ENCODE measurements at places on chromosomes 3 and 15. TPM values are rescaled to one million over a fixed set of nuclear protein-coding genes. Genes with fewer than 3 reads are reported as not detected.

Gene C15orf39
- 17.4 TPM for total RNA-seq

DNA sequence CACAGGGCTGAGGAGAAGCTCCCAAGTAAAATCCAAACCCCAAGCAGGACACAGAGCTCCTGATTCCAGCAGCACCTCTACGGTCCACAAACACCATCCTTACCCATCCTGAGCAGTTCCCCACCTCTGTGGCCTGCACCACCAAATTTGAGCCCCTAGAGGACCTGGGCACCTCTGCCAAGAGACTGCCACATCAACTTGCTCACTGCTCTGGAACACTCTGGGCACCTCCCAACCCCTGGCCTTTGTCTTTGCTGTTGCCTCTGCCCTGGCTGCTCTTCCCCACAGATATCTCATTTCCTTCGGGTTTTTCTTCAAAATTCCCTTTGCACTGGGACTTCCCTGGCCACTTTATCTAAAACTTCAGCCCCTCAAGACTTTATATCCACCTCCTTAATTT, 5.8 kb downstream of the RLBP1 start:
- H3K27ac ChIP-seq, result no peak overlapping the region
- no peaks in the 10 kb centered on the region for H3K27me3 ChIP-seq
- H3K4me1 ChIP-seq, result no peaks in the 10 kb centered on the region

- no peaks in the 10 kb centered on the region for H3K36me3 ChIP-seq
- H3K27ac ChIP-seq, result no peak overlapping the region
- DNase-seq, result no peak
- no peaks in the 10 kb centered on the region for H3K27me3 ChIP-seq
- H3K4me1 ChIP-seq, result no peaks in the 10 kb centered on the region
These were observed 796.1 kb downstream of the TBL1XR1 start for GRCh38 chr3:176401211-176401610.

Gene CCDC13
- 2.9 TPM for total RNA-seq

DNA sequence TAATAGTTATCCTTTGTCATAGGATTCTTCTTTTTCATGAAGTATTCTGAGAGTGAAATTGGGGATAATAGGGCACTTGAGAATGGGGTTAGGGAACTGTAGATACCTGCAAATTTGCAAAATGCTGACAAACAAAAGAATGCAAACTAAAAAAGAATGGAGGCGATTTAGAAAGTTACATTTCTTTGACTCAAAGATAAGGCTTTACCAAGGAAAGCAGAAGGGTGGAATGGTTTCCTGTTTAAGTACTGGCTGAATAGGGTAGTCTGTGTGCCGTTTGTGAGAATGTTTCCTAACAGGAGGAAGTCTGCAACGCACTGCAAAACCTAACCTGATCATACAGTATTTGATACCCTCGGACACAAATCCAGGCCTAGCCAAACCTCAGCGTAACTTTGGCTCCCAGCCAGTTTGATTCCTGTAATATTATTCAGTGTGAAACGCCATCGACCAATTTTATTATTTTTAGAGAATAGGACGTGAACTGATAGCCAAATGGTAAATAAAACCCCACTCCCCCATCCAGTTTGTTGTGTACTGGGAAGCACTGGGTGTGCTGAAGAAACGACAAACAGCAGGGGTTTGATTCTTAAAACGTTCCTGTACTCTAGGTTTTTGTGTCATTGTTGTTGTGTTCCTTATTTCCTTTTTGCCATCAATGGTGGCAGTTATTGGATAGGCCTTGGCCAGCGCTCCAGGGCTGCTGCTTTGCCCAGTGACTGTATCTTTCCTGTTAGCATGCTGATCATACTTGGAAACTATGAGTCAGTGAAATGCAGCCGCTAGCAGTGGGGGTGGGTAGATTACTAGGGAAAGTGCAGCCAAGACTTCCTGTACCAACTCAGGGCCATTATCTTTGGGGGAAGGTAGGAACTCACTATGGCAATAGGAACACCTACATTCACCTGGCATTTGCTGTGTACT, 148.0 kb upstream of the TBL1XR1 start:
- no peaks in the 10 kb centered on the region for H3K4me1 ChIP-seq
- H3K27me3 ChIP-seq, result no peaks in the 10 kb centered on the region
- no peak overlapping the region for H3K4me3 ChIP-seq

DNA sequence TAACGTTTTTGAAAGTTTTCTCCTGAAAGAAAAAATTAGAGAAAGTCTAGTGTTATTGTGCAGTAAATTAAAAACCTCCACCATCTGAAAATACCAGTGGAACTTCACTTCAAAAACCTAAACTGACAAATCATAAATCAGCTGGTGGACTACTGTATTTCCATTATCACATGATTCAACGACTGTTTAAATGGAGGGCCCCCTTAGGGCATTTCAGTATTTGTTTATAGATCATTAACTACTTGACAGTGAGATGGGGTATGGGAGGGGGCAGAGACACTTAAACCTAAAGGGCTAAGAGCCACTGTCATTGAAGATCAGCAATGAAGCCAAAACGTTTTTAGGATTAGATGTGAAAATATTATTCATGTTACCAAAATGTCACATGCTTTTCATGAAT, 8.8 kb upstream of the C15orf61 start:
- DNase-seq, result no peak
- no peaks in the 10 kb centered on the region for H3K36me3 ChIP-seq
- no peaks in the 10 kb centered on the region for H3K4me1 ChIP-seq
- H3K4me3 ChIP-seq, result no peak overlapping the region
- no peak overlapping the region for H3K27ac ChIP-seq

- no peaks in the 10 kb centered on the region for H3K27me3 ChIP-seq
- no peaks in the 10 kb centered on the region for H3K4me1 ChIP-seq
- H3K36me3 ChIP-seq, result no peaks in the 10 kb centered on the region
- H3K4me3 ChIP-seq, result no peak overlapping the region
These were observed 583.2 kb downstream of the EPHA3 start for GRCh38 chr3:89690646-89691045.

GRCh38 chr15:60118626-60119025, 114.5 kb downstream of the FOXB1 start:
- no peak overlapping the region for H3K4me3 ChIP-seq
- peaks cover 16% of the 10 kb centered on the region for H3K27me3 ChIP-seq
- H3K36me3 ChIP-seq, result no peaks in the 10 kb centered on the region
- no peak for DNase-seq

Gene CNTN3
- 3.6 TPM for total RNA-seq

- no peaks in the 10 kb centered on the region for H3K36me3 ChIP-seq
- H3K4me3 ChIP-seq, result no peak overlapping the region
- H3K27me3 ChIP-seq, result no peaks in the 10 kb centered on the region
- H3K4me1 ChIP-seq, result no peaks in the 10 kb centered on the region
- DNase-seq, result no peak
- no peak overlapping the region for H3K27ac ChIP-seq
These were observed 82.0 kb downstream of the TFRC start for GRCh38 chr3:195999896-196000295.

GRCh38 chr3:178003756-178004155, 532.5 kb upstream of the KCNMB2 start:
- H3K4me3 ChIP-seq, result no peak overlapping the region
- H3K27ac ChIP-seq, result no peak overlapping the region
- DNase-seq, result no peak
- H3K27me3 ChIP-seq, result no peaks in the 10 kb centered on the region

DNA sequence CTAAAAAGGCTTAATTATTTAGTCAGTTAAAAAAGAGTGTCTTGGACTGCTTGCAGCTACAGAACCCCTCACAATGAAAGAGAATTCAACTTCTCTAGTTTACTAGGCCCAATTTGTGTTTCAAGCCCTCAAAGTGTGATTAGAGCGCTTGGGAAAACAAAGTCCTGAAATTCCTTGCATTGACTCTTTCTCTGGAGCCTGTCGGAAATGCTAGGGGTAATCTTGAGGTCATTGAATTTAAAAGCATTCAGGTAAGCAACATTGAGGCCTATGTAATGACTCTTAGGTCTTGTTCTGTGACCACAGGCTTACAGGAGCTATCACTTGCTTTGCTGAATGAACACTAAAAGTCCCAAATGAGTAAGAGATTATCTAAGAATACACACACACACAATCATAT, 186.0 kb downstream of the NLGN1 start:
- H3K4me3 ChIP-seq, result no peak overlapping the region
- H3K4me1 ChIP-seq, result no peaks in the 10 kb centered on the region
- no peaks in the 10 kb centered on the region for H3K27me3 ChIP-seq
- no peak for DNase-seq

- DNase-seq, result no peak
- H3K27ac ChIP-seq, result no peak overlapping the region
- H3K36me3 ChIP-seq, result peaks cover 6% of the 10 kb centered on the region
- H3K4me1 ChIP-seq, result no peaks in the 10 kb centered on the region
- no peaks in the 10 kb centered on the region for H3K27me3 ChIP-seq
These were observed 3.7 kb downstream of the ABTB1 start for GRCh38 chr3:127676456-127676855.

GRCh38 chr15:37929238-37929637, 5.2 kb upstream of the TMCO5A start:
- no peaks in the 10 kb centered on the region for H3K27me3 ChIP-seq
- no peak for DNase-seq
- H3K4me3 ChIP-seq, result no peak overlapping the region
- no peaks in the 10 kb centered on the region for H3K36me3 ChIP-seq
- no peaks in the 10 kb centered on the region for H3K4me1 ChIP-seq
- H3K27ac ChIP-seq, result no peak overlapping the region

Gene EFCAB12
- total RNA-seq, result 1.3 TPM

DNA sequence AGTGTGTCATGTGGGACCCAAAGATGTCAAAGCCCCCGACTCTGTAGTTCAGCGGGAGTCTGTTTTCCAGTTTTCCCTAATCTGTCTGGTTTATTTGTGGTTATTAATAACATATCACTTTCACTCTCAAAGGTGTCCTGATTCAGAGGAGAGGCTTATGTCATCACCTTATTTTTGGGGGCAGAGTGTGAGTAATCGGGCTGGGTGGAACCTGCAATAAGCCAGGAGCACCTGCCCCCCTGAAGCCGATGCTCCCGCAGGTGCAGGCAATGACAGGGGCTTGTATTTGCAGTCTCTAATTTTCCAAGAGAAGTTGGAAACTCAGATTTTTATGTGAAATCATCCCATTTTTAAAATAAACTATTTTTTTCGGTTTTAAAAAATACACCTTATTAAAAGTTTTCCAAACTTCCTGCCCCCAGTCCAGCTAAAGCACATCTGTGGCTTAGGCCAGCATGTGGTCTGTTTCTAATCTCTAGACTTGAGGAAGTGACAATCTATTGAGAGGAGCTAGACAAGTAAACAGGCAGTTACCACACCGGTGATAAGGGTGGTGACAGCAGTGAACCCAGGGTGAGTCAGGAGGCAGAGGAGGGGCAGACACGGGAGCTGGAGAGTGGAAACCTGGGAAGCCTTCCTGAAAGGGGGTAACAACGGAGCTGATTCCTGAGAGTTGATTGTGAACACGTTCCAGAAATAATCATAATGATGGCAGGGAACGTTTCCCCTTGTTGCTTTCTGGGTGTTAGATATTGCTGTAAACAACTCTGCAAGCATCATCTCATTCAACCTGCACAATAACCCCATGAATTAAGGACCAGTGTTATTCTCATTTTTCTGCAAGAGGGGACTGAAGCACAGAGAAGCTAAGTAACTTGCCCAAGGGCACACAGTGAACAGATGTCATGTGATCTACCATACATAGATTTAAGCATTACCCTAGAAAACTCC, 37.2 kb downstream of the BHLHE40 start:
- H3K4me1 ChIP-seq, result no peaks in the 10 kb centered on the region
- no peaks in the 10 kb centered on the region for H3K27me3 ChIP-seq
- no peak overlapping the region for H3K4me3 ChIP-seq
- DNase-seq, result no peak

DNA sequence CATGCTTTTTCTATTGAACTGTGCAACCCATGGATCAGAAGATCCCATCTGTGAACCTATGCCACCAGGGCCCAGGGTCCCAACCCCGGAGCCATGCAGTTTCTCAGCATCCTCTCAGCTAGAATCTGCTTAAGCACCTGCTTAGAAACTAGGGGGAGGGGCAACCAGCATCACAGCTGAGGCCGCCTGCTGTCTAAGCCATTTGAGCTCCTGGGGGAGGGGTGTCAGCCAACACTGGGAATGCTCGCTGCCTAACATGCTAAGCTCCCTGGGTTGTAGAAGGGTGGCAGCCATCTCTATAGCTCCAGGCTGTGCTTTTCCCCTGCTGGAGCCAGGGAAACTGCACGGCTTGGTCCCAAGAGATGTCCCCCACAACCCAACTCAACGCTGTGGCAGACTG, 322.8 kb downstream of the EDEM1 start:
- DNase-seq, result no peak
- H3K36me3 ChIP-seq, result no peaks in the 10 kb centered on the region
- H3K27me3 ChIP-seq, result no peaks in the 10 kb centered on the region

DNA sequence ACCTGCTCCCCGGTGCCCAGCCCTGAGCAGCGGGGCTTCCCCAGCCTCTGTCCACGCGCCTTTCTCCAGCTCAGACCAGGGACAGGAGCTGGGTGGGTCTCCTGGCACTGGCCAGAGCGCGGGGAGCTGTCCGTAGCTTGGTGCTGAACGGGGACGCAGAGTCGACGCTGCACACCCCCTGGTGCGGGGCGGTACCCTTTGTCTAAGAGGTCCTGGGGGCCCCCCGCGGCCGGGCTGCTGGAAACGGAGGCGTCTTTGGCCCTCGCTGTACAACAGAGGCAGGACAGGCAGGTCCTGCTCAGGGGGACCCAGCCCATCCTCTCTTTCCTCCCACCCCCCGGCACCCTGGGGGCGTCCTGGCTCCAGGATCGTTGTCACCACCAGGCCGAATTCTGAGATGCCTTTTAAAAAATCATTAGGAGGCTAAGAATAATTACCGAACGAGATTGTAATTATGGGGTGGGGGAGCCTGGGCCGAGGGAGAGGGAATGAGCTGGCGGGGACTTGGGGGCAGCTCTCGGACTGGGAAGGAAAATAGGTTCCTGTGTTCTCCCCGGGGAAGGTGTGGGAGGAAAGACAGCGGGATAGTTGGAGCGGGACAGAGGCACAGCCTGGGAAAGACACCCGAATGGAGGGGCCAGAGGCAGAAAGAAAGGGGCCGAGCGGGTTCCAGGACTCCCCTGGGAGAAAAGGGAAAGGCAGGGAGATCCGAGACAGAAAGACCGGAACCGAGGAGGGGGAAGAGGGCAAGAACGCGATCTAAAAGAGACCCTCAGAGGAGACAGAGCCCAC, 4.1 kb upstream of the SKOR1 start:
- H3K27me3 ChIP-seq, result peaks cover 83% of the 10 kb centered on the region
- no peak overlapping the region for H3K4me3 ChIP-seq
- DNase-seq, result no peak
- no peaks in the 10 kb centered on the region for H3K36me3 ChIP-seq
- H3K4me1 ChIP-seq, result peaks cover 18% of the 10 kb centered on the region
- no peak overlapping the region for H3K27ac ChIP-seq

Gene FBXL2
- total RNA-seq, result 7.7 TPM

DNA sequence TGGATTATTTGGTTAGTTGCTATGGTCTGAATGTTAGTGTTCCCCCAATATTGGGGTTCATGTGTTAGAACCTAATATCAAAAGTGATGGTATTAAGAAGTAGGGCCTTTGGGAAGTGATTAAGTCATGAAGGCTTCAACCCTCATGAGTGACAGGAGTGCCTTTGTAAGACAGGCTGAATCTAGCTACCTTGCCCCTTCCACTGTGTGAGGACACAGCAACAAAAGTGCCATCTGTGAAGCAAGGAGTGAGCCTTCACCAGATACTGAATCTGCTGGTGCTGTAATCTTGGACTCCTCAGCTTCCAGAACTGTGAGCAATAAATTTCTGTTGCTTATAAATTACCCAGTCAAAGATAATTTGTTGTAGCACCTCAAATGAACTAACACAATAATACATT, 22.6 kb upstream of the SATB1 start:
- no peak overlapping the region for H3K27ac ChIP-seq
- DNase-seq, result no peak
- H3K27me3 ChIP-seq, result no peaks in the 10 kb centered on the region
- H3K4me3 ChIP-seq, result no peak overlapping the region
- no peaks in the 10 kb centered on the region for H3K36me3 ChIP-seq

Data from breast epithelium (tissue), 4 donors.